H9 (cell line): ENCODE measurements at places on chromosomes 2 and 18.

- H3K36me3 ChIP-seq, result no peaks in the 10 kb centered on the region
- no peak overlapping the region for H3K4me3 ChIP-seq
- peak; percentile 71 for DNase-seq
- no peak overlapping the region for H3K27ac ChIP-seq
- no peaks in the 10 kb centered on the region for H3K27me3 ChIP-seq
- H3K4me1 ChIP-seq, result no peaks in the 10 kb centered on the region
Measured at GRCh38 chr2:237072067-237072931, 13.4 kb upstream of the COPS8 start.

DNA sequence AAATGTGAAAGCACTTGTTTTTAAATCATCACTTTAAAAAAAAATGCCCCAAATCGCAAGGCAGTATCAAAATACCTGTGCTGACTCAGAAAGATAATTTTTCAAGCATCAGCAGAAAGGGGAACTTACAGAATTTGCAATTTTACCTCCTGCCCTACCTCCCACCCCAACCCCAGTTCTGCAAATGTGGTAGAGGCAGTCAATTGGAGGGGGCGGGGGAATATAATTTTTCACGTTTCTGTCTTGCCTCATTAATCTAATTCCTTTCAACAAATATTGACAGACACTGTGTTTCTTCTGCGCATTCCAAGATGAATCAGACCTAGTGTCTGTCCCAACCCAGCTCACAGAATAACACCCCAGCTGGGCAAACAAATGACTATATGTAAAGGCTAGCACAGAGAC lies 76.8 kb downstream of the ALPK2 start:
- no peak for DNase-seq
- H3K4me3 ChIP-seq, result no peak overlapping the region
- no peaks in the 10 kb centered on the region for H3K36me3 ChIP-seq
- no peaks in the 10 kb centered on the region for H3K4me1 ChIP-seq
- no peaks in the 10 kb centered on the region for H3K27me3 ChIP-seq
- H3K27ac ChIP-seq, result no peak overlapping the region

DNA sequence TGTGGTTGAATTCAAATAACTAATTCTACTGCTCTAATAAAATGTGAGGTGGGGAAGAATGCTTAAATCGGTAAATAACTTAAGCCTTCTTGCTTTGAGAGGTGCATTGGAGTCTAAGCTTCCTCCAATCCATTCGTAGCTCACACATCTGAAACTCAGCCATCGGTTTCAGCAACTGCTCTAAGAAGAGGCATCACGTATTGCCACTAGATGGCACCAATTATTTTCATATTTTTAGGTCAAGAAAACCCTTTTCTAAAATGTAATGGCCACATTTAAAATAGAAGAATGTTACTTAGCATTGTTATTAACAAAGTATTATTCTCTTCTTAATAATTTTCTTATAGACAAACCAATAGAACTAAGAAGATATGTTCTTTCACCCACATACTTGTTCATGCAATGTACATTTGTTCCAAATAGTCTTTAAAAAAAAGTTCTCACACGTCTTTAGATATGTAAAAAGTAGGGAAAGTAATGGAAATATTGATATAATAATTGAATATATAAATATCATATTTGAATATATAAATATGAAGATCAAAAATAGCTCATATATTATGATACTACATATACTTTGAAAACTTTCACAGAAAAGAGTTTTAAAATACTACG lies 229.8 kb downstream of the CCDC178 start:
- peak; percentile 31 for DNase-seq
- no peak overlapping the region for H3K27ac ChIP-seq
- no peaks in the 10 kb centered on the region for H3K4me1 ChIP-seq
- no peaks in the 10 kb centered on the region for H3K27me3 ChIP-seq
- H3K4me3 ChIP-seq, result no peak overlapping the region
- H3K36me3 ChIP-seq, result no peaks in the 10 kb centered on the region

- no peaks in the 10 kb centered on the region for H3K4me1 ChIP-seq
- H3K27me3 ChIP-seq, result no peaks in the 10 kb centered on the region
- no peak overlapping the region for H3K4me3 ChIP-seq
Measured at GRCh38 chr2:230443541-230443940, 27.5 kb downstream of the SP100 start.

- no peak overlapping the region for H3K27ac ChIP-seq
- H3K27me3 ChIP-seq, result no peaks in the 10 kb centered on the region
- H3K4me1 ChIP-seq, result peaks cover 25% of the 10 kb centered on the region
- DNase-seq, result no peak
- no peak overlapping the region for H3K4me3 ChIP-seq
- H3K36me3 ChIP-seq, result peaks cover 2% of the 10 kb centered on the region; the same call in 2 of the 3 replicates
Measured at GRCh38 chr2:207091928-207092327, 73.8 kb downstream of the KLF7 start.

- no peaks in the 10 kb centered on the region for H3K36me3 ChIP-seq
- peaks cover 3% of the 10 kb centered on the region; the same call in 1 of the 2 replicates for H3K4me1 ChIP-seq
- H3K27me3 ChIP-seq, result no peaks in the 10 kb centered on the region
- no peak for DNase-seq
- no peak overlapping the region for H3K4me3 ChIP-seq
- H3K27ac ChIP-seq, result no peak overlapping the region
Measured at GRCh38 chr2:204726831-204727230, 181.6 kb downstream of the PARD3B start.

DNA sequence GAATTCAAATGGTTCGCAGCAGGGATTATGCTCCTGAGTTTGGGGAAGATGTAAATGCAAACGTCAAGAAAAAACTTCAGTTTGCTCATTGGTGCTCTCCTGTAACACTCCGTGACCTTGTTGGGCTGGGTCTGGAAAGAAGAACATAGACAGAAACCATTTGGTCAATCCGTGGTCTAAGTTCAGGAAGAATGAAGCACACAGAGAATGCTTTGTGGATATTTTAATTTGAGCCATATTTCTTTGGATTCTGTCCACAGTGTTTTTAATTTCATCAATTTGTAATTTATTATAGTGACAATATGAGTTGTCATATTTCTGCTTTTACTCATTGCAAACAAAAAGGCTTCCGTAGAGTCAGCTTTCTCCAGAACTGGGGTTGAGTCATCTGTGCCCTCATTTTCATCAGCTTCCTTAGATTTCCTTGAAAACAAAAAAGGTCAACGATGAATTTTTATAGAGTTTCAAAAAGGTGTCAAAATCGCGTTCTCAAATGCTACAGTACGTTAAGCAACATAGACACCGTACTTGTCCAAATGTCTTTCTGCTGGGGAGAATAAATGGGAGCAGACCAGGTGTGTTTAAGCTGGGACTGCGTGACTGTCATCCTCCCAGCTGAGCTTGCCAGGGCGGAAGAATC lies 606.4 kb downstream of the RNF144A start:
- 0 out of 2 replicates have a peak, but pooled peaks cover 3% of the 10 kb centered on the region for H3K4me1 ChIP-seq
- no peaks in the 10 kb centered on the region for H3K27me3 ChIP-seq
- DNase-seq, result no peak
